Endothelial cell of umbilical vein (primary cell): ENCODE measurements at places on chromosomes 1 and 21. TPM values are rescaled to one million over a fixed set of nuclear protein-coding genes. Genes with fewer than 3 reads are reported as not detected.

The GPR3 gene
- 1.8 and 2.4 TPM in 2 replicates for total RNA-seq

The SPATA46 gene
- not detected in 2 replicates for total RNA-seq

The LEPR gene
- total RNA-seq: 10.8 and 18.7 TPM in 2 replicates

The SYPL2 gene
- not detected in 2 replicates for total RNA-seq

The OXCT2 gene
- total RNA-seq: 0.48 and 0.60 TPM in 2 replicates

The TNN gene
- not detected in 2 replicates for total RNA-seq

The GBP5 gene
- 0.31 TPM in 1 of 2 replicates, not detected in the other for total RNA-seq

The TEKT2 gene
- total RNA-seq: 0.38 and 0.90 TPM in 2 replicates

The LCE2B gene
- not detected in 2 replicates for total RNA-seq

The LRRN2 gene
- not detected in 2 replicates for total RNA-seq

The SPATA45 gene
- total RNA-seq: not detected in 2 replicates

The WNT2B gene
- total RNA-seq: 3.6 and 4.6 TPM in 2 replicates

The MNDA gene
- total RNA-seq: not detected in 2 replicates

The IL20 gene
- total RNA-seq: not detected in 2 replicates

The HAPLN2 gene
- total RNA-seq: not detected in 2 replicates

The EPHA8 gene
- total RNA-seq: not detected in 2 replicates
